Fibroblast of upper back skin (primary cell): ENCODE measurements at places on chromosomes 4 and X.

DNA sequence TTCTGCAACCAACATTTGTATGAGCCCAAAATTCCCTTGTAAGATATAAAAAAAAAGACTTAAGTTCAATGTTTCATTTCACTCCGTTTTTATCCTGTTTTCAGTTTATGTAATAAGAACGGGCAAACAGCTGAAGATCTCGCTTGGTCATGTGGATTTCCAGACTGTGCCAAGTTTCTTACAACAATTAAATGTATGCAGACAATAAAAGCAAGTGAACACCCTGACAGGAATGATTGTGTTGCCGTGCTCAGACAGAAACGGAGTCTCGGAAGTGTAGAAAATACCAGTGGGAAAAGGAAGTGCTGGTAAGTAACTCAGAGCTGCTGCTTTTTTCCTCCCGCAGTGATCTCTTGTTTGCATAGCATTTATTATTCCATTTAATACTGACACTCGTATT, 2.8 kb downstream of the ANKRD37 start:
- DNase-seq = no peak

GRCh38 chrX:153502131-153502530, 7.4 kb downstream of the BGN start:
- DNase-seq = no peak

- no peak for DNase-seq
Observed at GRCh38 chr4:77662396-77662795, 56.8 kb downstream of the CXCL13 start.

- peak; percentile 50 for DNase-seq
Observed at GRCh38 chrX:23694606-23695005, 27.3 kb downstream of the PRDX4 start.

GRCh38 chrX:6980981-6981380, 166.5 kb upstream of the STS start:
- peak; percentile 71 for DNase-seq

GRCh38 chr4:142530728-142531127, 315.4 kb downstream of the INPP4B start:
- DNase-seq = no peak

DNA sequence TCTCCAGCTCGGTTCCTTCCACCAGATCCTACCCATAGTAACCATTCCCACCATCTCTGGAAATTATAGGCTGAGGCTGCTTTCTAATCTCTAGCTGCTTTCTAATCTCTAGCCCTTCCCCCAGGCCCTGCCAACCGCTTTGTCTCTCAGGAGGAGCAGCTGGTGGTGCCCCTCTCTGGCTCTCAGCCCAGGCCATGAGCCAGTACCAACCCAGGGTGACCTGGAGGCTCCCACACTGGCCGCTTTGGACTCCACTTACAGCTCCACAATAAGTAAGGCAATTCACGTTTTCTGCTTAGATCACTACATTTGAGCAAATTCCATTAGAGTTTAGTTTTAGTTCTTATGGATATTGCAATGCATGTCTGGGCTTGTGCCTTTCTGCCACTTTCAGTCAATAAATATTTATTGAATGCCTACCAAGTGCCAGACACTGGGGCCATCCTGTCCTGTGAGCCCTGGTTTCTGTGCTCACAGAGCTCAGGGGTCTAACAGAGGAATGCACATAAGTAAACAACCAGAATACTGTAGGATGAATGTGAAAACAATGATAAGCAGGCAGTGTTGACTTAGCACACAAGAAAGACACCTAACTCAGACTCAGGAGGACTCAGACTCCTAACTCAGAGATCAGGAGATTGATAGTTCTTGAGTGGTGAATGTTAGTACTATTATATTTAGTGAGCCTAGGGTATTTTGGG, 38.9 kb downstream of the SMC1A start:
- no peak for DNase-seq

DNA sequence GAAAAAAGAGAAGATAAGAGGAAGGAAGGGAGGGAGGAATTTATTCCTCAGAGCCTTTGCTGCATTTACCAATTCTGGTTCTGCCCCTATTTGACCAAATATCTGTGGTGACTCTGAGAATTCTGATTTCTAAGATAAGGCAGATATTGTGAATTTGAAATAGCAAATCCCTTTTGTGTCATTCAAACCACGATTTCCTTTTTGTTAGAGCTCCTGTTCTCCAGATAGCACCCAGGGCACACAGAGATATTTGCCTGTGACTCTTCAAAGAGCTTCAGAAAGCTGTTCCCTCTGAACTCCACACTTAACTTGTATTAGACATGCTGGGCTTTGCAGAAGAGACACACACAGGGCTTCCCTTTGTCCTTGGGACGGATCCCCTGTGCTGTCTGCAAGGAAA, 272.2 kb downstream of the DHRSX start:
- no peak for DNase-seq

DNA sequence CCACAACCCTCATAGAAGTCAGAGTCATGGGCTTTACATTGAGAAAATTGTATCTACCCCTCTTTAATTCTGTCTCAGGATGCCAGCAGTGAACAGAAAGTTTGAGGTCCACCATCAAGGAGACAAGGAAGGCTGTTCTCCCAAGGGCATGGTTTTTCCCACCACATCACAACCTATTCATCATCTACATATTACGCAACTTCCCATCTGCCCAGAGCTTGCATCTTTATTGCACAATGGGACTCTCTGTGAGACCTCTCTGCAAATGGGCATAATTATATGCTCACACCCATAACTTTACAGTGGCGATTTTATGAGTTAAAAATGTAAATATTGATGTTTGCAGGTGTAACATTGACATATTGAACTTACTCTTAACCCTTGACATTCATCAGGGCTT, 38.9 kb downstream of the PAGE2 start:
- DNase-seq = no peak

GRCh38 chr4:81459228-81459627, 12.5 kb downstream of the RASGEF1B start:
- DNase-seq = no peak

- DNase-seq = no peak
Observed at GRCh38 chrX:37658343-37659030, 27.1 kb upstream of the XK start.

- DNase-seq = no peak
Observed at GRCh38 chrX:103779141-103779789, 2.6 kb downstream of the PLP1 start.

DNA sequence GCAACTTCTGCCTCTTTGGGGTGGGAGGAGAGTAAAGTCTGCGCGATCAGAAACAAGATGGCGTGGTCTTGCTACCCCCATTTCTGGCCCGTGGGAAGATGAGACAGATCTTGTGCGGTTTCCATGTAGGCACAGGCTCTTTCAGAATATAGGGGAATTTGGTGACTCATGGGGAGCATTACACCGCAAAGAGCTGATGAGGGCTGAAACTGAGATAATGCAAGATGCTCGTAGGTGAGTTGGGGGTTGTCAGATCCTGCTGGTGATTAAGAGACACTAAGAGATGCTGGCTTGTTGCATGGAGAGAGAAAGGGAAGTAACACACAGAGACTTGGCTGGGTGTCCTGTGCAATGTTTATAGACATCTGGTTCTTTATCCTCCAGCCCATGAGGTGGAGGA, 1.5 kb downstream of the EVC start:
- peak; percentile 76 for DNase-seq

DNA sequence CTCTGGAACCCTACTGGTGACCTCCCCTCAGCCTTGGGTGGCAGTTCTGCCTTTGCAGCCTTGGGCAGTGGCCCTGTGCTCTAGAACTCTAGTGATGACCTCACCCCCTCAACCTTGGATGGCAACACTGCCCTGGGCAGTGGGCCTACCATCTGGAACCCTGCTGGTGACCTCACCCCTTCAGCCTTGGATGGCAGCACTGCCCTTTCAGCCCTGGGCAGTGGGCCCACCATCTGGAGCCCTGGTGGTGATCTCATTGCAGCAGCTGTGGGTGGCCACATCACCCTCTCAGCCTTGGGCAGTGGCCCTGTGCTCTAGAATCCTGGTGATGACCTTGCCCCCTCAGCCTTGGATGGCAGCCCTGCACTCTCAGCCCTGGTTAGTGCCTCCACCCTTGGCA, 129.3 kb downstream of the RBMX2 start:
- DNase-seq = no peak

GRCh38 chr4:22463179-22463578, 52.7 kb downstream of the ADGRA3 start:
- no peak for DNase-seq

- DNase-seq = no peak
Observed at GRCh38 chr4:159175989-159176375, 73.1 kb downstream of the RAPGEF2 start.
